AG10803 (cell line): ENCODE measurements at places on chromosomes 5 and 9.
A peak's percentile ranks its signal among the peaks of the same experiment; 100 is the strongest.

DNA sequence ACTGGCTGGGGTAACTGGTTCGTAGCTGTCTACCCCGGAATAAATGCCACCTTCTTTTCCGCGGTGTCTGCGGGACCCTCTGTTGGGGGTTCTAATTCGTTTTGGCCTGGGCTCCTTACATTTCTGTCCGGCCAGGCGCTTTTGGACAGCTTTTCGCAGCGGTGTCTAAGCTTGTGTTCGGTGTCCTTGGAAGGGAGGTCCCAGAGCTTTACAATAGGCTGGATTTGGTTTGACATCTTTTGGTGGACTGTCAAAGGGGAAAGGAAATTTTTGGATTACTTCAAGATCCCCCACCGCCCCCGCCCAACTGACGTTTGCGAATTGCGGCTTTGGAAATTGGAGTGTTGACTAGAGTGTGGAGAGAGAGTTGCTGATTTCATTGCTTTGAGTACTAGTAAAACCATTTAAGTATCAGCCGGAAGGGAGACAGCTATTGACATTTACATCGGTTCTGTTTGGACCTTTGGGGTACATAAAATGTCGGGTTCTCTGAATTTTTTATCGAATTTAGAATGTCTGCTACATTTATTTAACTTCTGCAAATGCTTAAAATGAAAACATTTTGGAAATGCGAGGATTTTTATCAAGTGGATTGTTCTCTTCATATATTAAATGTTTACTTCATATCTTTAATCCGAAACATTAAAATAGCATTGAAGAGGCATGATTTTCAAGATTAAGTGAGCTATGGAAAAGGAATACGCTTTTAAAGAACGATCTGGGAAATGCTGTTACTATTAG lies 4.7 kb upstream of the PURA start:
- peak; percentile 50 for DNase-seq

DNA sequence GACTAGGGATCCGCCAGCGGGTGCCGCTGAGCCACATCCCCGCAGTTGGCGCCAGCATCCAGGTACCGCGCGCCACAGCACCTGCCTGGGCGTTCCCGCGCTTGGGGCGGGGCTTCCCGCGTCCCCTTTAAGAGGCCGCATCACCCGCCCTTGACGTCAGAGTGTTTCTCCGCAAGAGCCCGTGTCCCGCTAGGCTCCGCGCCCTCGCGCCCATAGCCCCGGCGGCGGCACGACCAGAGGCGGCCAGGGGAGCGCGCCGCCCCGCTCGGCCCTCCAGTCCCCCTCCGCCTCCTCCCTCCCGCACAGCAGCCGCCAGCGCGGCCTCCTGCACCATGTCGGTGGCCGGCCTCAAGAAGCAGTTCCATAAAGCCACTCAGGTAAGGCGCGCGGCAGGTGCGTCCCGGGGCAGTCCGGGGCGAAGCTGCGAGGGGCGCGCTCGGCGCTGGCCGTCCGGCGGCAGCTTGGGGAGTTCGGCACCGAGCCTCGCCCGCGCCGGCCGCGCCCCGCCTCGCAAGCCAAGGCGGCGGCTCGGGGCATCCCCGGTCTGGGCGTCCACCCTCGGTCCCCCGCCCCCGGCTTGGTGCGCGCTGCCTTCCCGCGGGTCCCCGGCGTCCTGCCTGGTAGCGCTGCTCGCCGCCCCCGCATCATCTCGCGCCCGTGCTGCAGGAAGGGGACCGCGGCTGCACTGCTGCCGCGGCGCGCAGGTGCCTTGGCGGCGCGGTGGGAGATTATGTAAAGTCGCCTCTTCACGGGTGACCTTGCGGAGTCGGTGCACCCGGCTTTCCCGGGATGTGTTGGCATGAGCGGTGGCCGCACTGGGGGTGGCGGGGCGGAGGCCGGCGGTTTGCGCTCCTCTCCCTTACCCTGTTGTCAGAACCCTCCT lies at the start of gene SH3GL2:
TSS of gene SH3GL2 (plus strand) at position 156 of the 883 bp plus-strand sequence.
- no peak for DNase-seq

- no peak for DNase-seq
Measured at GRCh38 chr5:109351988-109352864, 57.5 kb downstream of the PJA2 start.

- DNase-seq = no peak
Measured at GRCh38 chr5:131769961-131770360, 26.9 kb downstream of the FNIP1 start.

GRCh38 chr9:135932656-135933055 lies 25.3 kb upstream of the CAMSAP1 start:
- no peak for DNase-seq
